ENCODE measurements at places on chromosomes 7 and 10.

- no peak for DNase-seq
Measured at GRCh38 chr10:75916906-75917305, 485.5 kb downstream of the LRMDA start.

DNA sequence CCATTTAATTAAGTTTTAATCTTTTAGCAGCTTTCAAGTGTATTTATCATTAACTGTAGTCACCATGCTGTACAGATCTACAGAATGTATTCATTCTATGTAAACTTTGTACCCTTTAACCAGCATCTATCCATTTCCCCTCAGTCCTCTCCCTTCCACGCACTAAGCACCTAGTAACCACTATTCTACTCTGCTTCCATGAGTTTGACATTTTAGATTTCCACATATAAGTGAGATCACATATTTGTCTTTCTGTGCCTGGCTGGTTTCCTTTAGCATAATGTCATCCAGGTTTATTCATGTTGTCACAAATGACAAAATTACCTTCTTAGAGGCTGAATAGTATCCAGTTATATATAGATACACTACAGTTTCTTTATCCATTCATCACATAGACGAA is 79.7 kb downstream of the BTAF1 start:
- no peak for DNase-seq

- no peak for DNase-seq
Measured at GRCh38 chr7:108463613-108464012, 7.4 kb upstream of the NRCAM start.

- peak; percentile 89 for DNase-seq
Measured at GRCh38 chr10:75400771-75401568, 594 bp downstream of the ZNF503 start.

GRCh38 chr10:99358101-99358500 is 28.9 kb downstream of the CNNM1 start:
- DNase-seq = no peak

GRCh38 chr10:72092171-72092924 is 4.0 kb upstream of the SPOCK2 start:
- no peak for DNase-seq

DNA sequence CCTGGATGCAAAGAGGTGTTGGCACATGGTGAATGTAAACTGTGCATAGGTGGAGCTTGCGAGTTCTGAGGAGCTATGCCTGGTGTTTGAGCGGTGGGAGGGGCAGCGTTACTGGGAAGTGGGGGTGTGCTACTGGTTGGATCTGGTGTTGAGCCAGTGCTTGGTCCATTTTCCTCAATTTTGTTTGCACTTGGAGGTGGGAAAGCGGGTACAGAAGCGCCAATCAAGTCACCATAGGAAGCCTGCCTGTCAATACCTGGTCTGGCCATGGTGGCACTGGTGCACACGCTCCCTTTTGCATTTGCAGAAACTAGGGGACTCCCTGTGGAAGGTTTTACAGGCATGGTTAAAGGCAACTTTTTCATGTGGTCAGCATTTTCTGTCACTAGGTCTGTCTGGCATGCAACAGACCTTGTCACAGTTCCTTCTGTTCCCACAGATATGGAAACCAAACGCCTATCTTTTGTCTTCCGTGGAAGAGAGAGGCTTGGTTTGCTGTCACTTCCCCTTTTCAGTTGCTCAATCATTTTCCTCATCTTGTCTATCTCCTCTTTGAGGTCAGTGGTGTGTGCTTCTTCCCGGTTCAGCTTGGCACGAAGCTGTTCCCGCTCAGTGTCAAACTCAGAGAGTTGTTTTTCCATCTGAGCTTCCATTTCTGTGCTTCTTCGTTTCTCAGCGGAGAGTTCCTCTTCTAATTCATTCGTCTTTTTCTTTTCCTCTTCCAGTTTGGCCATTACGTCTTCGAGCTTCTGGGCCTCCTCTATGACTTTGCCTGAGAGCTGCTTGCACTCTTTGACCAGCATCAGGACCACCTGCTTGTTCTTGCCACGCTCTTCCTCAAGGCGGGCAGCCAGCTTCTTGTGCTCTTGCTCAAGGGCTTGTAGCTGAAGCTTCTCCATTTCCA is 81.1 kb downstream of the CTTNBP2 start:
- DNase-seq = peak; percentile 61

DNA sequence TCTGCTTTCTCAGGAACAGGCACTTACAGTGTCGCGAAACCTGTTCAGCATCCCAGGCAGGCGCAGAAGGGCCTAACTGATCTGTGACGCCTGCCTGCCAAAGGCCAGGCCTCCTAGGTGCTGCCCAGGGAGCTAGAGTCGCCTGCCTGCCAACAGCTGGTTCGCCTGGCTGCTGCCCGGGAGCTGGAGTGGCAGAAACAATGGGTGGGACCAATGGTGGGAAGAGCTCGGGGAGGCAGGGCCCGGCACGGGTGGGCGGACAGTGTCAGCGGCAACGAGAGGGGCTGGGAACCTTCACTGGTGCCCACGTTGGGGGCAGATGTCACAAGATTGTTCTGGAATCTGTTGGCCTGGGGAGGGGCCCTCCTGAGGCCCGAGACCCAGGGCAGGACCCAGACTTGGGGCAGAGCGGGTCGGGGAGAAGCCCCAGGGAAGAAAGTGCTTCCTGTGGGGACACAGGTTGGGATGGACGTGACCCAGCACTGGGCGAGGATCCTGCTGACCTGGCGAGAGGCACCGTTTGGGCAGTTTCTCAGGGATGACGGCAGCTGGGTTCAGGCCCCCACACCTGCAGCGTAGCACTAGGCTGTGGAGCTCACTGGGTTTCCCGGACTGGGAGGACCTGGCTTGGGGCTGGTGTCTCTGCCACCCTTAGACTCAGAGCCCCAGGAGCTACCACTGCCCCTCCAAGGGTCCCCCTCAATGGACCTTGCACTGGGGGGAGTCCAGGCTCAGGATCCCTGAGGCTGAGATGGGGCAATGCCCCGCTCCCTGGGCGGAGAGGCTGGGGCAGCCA is 181.8 kb downstream of the ELFN1 start:
- peak; percentile 27 for DNase-seq

- no peak for DNase-seq
Measured at GRCh38 chr10:70931168-70931815, 42.9 kb upstream of the PCBD1 start.

DNA sequence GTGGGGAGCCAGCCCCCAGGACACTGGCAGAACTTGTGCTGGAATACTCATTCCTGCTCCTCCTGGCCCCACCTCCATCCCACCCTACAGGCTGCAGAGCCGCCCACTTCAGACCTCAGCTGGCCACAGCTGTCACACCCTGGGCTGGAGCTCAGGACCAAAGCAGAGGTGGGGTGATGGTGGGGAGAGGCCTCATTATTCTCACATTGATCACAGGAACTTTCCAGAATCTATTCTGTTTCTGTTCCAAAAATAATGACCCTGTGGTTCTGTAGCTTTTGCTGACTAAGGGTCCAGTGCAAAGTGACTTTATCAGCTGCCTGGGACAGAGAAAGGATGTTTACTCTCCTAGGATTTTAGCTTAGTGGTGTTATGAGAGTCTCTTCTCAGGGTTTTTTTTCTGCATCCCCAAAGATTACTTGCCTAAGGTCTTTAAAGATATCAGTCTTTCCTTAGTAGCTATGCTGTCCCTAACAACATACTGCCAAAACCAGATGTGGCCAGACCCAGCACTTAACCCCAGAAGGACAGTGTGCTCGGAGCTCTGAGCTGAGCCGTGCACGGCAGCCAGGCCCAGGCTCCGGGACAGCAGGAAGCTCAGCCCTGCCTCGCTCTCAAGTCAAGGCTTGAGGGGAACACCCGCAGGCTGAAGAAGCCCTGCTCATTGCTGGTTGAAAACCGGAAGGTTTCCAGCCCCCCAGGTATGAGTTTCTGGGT is 223.3 kb downstream of the MLLT10 start:
- DNase-seq = no peak

DNA sequence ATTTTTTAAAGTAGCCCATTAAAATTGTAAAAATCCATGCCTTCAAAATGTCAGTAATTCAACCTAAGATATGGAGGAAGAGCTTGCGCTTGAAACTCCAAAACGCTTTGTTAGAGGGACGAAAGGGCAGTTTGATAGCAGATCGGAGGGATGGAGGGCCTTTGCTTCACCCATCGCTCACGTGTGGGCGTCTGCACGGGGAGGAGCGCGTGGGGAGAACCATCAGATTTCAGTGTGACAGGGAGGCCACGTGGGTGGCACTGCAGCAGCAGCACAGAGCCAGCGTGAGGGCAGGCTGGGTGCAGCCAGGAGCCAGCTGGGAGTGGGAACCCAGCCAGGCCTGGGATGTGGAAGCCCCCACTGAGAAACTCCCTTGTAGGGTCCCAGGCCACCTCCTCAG is 325.5 kb downstream of the PAXIP1 start:
- DNase-seq = no peak

DNA sequence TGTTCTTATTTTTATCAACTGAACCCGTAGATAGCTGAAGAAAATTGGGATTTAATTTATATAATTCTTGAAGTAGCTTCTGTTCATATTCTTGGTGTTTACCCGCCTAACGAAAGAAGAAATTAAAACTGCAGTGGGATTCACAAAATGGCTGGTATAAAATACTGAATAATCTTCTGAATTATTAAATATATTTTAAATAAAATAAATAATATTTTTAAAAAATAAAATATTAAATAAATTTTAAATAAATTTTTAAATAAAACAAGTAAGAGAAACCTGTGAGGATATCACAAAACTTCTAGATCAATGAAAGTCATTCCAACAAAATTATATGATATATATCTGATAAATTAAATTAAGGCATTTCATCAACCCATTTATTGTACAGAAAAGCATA is 99.4 kb downstream of the CNOT4 start:
- no peak for DNase-seq

DNA sequence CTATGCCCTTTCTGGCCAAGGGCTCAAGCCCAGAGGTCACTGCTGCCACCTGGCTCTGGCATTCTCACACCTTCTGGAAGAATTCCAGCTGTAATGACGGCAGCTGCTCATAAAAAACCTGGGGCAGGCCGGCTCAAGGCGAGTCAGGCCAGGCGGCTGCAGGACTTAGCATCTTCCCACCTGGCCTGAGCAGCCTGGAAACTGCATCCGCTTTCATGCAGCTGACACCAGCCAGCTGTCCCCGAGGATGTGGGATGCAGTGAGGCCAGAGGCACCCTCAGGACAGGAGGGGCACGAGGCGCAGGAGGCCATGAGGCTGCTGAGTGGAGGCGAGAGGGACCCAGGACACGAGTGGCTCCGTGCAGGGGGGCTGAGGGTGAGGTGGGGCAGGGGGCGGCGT is 47.5 kb upstream of the ADGRA1 start:
- no peak for DNase-seq

- no peak for DNase-seq
Measured at GRCh38 chr10:60208676-60209269, 180.9 kb downstream of the ANK3 start.

GRCh38 chr10:76175533-76176165 is 744.2 kb downstream of the LRMDA start:
- DNase-seq = no peak

DNA sequence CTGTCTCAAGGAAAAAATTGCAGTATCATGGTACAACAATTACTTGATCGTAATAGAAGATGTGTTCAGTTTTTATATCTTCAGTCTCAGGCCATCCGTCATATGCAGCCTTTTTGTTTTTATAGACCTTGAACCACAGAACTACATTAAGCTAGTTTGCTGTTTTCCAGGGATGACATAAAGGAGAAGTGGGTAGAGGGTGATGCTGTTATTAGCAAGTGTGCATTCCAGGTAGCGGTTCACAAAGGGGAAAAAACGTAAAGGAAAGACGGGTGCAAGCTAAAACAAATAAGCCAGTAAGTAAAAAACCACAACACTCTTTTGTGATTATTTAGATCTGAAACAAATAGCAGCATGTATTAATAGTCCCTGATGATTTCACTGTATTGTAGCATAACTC is 71.7 kb downstream of the BMPR1A start:
- no peak for DNase-seq

GRCh38 chr10:33193057-33193700 is 141.3 kb downstream of the NRP1 start:
- DNase-seq = peak; percentile 89

DNA sequence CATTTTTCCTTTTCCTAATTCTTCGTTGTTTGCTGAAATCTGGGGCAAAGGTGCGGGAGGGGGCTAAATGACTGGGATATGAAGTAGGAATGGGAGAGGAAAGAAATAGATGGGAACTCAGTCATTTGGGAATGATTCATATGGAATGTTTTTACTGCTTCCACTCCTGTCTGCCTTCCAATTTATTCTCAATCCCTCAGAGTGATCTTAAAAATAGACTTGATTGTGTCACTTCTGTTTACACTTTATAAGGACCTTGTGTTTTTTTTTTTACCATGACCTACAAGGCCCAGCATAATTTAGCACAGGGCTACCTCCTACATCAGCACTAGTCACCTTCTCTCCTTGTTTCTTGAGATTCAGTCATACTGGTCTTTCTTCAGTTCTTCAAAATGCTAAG is 97.9 kb downstream of the PTEN start:
- DNase-seq = no peak

GRCh38 chr10:124525751-124526600 is 64.4 kb downstream of the LHPP start:
- no peak for DNase-seq

GRCh38 chr10:107749235-107749634 is 584.7 kb upstream of the SORCS1 start:
- no peak for DNase-seq

DNA sequence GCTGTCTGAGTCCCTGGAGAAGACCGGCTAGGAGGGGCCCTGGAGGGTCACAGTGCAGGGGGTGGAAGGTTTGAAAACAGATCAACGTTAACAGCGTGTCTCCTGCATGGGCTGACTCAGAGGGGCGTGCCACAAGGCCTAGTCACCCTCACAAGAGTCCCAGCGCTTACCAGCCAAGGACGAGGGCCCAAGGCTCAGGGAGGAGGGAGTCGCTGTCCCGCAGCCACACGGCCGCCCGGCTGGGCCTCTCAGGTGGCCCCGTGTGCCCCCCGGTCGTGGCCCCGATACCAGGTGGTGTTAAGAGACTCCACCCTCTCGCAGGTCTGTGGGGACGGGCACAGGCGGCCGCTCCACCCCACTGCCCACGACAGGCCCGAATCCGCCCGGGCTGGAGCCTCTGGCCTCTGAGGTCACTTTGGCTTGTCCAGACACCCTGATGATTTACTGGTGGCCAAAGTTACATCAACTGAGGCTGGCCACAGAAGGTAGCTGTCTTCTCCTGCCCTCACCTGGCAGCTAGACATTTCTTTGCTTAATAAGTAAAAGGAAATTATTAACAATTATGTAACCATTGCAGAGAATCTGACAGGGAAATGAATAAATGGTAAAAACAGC is 34.0 kb downstream of the FAM20C start:
- DNase-seq = no peak

DNA sequence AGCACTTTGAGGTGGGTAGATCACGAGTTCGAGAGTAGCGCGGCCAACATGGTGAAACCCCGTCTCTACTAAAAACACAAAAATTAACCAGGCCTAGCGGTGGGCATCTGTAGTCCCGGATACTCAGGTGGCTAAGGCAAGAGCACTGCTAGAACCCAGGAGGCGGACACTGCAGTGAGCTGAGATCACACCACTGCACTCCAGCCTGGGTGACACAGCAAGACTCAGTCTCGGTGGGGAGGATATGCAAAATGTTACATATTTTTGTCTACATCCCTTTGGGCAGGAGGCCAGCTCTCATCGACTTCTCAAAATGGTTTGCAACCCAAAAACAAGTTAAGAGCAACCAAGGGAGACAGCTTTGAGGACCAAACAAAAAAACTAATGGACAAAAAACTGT is 8.2 kb downstream of the ATE1 start:
- no peak for DNase-seq
